NCI-H1436 (cell line): ENCODE measurements at places on chromosomes 6 and 20.

GRCh38 chr6:55198715-55199114 lies 24.4 kb downstream of the HCRTR2 start:
- DNase-seq, result no peak

GRCh38 chr6:49713346-49713745 lies at the start of gene CRISP2:
TSS of gene CRISP2 (minus strand) at chr6:49713543. CDS start at chr6:49709196, 4,347 bp downstream.
- DNase-seq, result no peak

- no peak for DNase-seq
These were observed 2.0 kb downstream of the TRAM2 start for GRCh38 chr6:52574709-52575501.

- peak; percentile 16 for DNase-seq
These were observed 20.4 kb upstream of the ZNF318 start for GRCh38 chr6:43389730-43390295.

- no peak for DNase-seq
These were observed 98.5 kb downstream of the TFAP2A start for GRCh38 chr6:10316373-10316721.

DNA sequence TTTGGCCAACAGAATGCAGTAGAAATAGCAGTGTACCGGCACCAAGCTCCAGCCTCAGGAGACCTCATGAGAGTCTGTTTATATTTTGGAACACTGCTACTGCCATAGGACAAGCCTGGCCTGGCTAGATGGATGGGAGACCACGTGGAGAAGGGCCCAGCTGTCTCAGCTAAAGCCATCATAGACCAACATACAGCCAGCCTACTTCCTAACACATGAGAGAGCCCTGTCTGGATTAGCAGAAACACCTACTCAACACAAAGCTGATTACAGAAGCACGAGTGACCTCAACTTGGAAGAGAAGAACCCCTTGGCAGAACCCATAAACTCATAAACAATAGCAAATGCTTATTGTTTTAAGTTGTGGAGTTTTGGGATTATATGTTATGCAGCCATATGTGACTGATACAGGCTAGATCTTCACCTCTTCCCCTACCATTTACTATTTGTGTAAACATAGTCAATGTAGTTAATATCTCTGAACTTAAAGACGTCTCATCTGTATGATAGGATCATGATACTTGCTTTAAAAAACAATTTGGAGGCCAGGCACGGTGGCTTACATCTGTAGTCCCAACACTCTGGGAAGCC lies 199.4 kb upstream of the ZNF217 start:
- no peak for DNase-seq

DNA sequence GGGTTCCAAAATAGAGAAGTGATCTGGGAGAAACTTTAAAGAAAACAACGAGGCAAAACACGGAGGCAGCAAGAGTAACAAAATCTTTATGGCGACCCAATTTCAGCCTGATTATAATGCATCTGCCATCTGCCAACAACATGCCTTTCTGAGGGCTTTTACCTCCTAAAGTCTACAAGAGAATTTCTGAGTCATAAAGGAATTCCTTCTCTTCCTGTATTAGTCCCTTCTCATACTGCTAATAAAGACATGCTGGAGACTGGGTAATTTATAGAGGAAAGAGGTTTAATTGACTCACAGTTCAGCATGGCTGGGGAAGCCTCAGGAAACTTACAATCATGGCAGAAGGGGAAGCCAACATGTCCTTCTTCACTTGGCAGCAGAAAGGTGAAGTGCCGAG lies 226.6 kb downstream of the HACE1 start:
- no peak for DNase-seq

DNA sequence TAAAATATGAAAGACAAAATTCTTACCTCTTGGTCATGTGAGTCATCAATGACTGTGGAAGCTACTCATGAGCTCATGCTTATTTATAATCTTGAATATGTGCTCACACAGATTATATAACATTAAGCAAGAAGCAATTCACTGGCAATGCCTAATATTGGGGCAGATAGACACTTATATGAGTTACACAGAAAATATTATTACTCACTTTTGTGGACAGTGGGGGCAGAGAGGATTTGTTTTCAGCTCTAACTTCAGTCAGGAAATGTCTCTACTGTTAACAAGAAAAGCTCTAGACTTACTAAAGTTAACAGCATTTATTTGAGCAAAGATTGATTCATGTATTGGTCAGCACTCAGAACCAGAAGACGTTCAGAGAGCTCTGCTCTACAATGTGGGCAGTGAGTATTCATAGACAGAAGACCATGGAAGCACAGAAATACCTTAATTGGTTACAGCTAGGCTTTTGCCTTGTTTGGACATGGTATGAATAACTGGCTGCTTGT lies 85.8 kb upstream of the AHI1 start:
- no peak for DNase-seq

- no peak for DNase-seq
These were observed 111.9 kb downstream of the HIVEP2 start for GRCh38 chr6:142833054-142833453.

DNA sequence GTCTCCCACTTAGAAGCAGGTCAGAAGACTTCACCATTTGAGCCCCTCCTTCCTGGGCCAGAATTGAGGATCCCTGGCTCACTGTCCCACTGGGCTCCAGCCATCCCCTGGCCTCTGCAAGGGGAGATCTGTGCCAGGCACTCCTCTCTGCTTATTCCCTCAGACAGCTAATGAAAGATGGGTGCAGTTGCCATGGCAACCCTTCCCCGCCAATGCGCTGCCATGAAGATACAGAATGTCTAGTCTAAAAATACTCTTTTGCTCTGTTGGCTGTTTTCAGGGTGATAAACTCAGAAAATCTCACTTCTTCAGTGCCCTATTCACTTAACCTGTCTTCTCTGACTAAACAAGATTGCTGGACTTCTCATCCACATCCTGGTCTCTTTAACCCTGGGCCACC lies 13.6 kb upstream of the TTLL2 start:
- no peak for DNase-seq

GRCh38 chr20:13735826-13736225 lies 48.9 kb downstream of the ESF1 start:
- DNase-seq, result no peak

DNA sequence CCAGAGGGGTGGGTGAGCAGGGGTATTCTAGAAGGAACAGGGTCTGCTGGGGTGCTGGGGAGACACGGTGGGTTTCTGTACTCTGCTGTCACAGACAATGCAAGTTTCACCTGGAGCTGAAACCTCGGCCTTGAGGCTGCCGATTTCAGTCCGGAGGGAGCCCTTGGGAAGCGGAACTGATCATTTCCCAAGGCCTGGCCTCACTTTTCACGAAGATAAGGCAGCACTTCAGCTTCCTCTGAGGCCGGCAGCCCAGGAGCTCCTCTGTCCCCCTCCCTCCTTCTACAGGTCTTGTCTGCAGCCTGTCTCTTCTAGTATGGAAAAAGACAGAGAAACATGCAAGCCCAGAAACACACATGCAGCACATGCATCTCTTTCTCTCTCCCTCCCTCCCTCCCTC lies 242.1 kb downstream of the CDC5L start:
- DNase-seq, result no peak

GRCh38 chr20:2867081-2867864 lies 6.0 kb upstream of the PTPRA start:
- DNase-seq, result no peak

DNA sequence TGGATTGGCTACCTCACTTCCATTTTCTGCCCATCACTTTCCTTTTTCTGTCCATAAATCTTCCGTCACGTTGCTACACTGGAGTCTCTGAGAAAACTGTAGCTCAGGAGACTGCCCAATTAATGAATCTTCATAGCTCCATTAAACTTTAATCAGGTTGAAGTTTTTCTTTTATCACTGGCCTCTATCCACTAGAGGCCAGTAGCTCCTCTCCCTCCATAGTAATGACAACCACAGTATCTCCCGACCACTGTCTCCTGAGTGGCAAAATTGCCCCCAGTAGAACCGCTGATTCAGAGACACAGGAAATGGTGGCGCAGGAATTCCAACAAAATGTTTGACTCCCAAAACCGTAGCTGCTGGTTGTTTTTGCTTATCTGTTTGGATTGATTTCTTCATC lies 18.4 kb upstream of the DOK5 start:
- DNase-seq, result no peak

DNA sequence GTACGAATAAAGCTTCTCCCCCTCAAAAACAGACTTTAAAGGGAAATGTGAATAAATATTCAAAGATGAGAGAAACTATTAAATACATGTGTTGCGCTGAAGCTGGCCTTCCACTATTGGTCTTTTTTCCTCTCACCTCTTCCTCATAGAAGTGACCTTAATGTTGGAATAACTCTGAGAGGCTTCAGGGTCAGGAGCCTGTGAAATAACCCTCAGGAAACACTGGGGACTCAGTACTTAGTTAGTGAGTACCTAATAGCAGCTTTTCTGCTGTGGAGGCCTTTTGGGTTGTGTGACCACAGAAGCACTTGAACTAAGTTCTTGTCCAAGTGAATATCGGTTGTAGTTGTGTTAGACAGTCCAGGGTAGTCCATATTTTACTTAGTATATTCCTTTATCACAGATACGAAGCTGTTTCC lies 799 bp upstream of the SHPRH start:
- DNase-seq, result no peak

DNA sequence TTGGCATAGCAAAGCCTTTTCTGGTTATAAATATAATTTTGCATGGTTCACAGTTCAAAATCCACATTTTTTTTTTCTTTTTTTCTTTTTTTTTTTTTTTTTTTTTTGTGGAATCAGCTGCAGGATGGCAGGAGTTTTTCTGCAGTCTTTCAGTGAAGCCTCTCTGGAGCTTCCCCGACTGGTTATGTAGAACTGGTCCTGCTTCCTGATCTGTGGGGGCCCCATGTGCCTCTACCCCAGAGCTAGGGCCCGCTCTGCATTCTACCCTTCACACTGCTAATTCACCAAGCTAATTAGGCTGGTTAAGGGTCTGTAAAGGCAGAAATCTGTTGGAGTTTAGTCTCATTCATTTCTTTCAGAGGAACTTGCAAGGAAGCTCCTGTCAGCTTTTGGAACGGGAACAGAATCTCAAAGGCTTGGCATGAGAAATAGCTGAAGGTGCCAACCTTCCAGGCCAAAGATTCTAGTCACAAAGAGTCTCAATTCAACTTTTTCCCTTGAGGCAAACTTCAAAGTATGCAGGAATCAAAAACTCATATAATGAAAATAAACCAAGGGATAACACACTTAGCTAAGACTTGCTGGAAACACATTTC lies 45.5 kb downstream of the HMGN3 start:
- DNase-seq, result no peak

GRCh38 chr20:58978351-58979190 lies 2.5 kb upstream of the NELFCD start:
- DNase-seq, result no peak

DNA sequence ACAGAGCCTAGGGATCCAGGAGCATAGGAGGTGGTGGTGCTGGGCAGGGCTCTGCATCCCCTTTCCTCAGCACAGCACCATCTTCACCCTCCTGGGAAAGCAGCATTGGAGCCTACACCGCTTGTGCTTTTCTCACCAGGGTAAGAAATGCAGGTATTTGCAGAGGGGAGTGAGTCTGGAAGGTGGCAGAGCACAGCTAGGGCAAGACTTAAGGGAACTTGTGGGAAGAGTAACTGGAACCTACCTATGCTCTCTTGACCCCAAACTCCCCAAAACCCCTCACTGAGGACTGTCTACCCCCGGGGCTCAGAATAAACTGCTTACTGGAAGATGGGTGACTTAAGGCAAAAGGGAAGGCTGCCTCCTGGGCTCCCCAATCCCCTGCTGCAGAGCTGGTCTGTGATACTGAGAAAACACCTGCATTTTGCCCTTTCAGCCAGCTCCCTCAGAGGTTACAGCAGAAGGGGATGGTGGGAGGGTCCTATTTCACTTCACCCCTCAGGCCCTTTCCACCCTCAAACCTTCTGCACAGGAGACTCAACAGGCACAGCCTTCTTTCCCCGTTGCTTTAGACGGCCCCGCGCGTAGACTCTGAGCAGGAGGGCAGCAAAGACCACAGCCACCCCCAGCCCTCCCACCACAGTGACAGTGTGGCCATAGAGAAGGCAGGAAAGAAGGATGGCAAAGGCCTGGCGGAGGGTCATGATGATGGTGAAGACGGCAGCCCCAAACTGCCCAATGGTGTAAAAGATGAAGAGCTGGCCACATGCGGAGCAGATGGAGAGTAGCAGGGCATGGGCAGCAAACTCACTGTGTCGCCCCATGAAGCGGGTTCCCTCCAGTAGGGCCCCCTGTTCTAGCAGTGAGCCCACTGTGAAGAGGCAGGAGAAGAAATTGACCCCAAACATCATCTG lies 2.9 kb downstream of the SLC35B2 start:
- DNase-seq, result no peak

- no peak for DNase-seq
These were observed 2.0 kb upstream of the COL10A1 start for GRCh38 chr6:116127771-116128493.

- no peak for DNase-seq
These were observed 64.9 kb upstream of the RREB1 start for GRCh38 chr6:7042654-7043545.

GRCh38 chr6:14129575-14129974 lies 12.0 kb downstream of the CD83 start:
- peak; percentile 17 for DNase-seq

DNA sequence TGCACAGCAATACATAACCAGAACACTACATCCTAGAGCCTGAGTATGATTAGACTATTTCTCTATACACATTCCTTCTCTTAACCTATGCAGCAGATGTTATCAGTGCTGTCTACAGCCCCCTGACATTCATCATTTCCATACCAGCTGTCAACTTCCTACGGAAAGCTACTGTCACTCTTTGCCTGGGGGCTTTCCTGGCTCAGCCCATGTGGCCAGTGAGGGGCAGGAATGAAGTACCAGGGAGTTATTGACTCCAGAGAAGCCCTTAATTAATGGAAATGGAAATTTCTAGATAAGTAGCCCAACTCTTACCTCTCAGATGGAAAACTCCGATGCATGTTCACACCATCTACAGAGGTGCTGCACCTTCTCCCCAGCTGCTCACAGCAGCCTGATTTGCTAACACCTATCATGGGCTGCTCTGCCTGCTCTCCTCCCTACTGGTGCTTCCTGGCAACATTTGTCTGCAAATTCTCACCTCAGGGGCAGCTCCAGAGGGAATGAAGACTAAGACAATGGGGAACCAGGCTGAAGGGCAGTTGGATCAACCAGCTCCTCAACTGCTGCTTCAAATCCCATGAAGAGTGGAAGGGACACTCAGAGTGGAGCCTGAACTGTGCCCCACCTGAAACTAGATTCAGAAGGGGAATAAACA lies 59.6 kb downstream of the LINC00237 start:
- DNase-seq, result no peak

DNA sequence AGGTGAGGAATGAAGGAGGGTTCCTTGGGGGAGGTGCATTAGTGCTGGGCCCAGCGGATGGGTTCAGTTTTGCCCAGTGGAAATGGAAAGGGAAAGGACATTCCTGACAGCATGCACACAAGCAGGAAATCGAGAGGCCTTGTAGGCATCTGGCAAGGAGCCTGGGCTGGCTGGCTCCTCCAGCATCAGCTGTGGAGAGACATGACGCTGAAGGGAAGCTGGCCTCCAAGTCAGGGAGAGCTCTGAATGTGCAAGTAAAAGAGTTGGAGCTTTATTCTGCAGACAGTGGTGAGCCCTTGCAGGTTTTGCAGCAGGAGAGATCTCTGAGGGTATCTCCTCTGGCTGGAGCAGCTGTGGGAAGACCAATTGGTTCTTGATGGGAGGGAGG lies 154.3 kb downstream of the MRPL14 start:
- no peak for DNase-seq
